ENCODE measurements at places on chromosomes 7 and 10.

DNA sequence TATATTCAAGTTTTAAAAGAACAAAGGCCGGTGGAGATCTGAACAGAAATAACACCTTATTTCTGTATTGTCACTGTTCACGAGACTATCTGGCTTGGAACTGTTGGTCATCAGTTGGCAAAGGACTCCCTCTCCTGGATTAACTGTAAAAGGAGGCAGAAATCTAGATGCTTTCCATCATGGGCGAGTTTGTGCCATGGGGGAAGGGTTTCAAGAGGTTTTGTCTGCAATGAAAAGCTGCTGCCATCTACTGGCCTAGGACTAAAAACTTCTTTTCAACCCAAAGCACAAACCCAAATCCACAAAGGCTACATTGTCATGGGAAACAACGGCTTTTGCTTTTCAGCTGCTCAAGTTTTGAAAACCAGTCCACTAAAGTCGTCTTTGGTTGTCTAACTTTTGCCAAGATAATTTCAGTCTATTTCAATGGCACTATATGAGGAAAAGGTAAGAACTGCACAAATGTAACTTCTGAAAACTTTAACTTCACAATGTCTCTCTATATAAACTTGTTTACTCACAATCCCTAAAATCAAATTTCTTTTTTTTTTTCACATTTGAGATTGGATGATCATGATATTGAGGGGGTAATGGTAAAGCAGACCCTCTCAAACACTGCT lies 196.8 kb downstream of the SKAP2 start:
- peak; percentile 1 for DNase-seq

- DNase-seq = no peak
Measured at GRCh38 chr10:48538611-48539010, 66.3 kb downstream of the ARHGAP22 start.

- DNase-seq = no peak
Measured at GRCh38 chr7:34452363-34452762, 205.7 kb upstream of the NPSR1 start.

DNA sequence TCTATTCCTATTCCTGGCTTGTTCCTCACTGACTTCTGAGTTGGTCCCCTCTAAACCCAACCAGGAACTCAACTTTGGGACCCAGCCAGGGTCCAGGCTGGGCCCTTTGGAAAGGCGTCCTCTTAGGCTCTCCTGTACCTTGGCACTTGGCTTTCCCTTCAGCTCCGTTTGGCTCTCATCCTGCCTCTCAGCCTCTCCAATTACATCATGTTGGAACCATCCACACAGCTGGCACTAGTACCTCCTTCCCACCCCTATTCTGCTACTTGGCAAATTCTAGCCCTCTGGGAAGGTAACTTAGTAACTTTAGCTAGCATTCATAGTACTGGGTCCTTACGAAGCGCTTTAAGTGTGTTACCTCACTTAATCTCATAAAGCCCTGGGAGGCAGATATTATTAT lies 205.3 kb upstream of the HABP2 start:
- DNase-seq = no peak

- DNase-seq = no peak
Measured at GRCh38 chr10:52258799-52259425, 55.2 kb upstream of the DKK1 start.

GRCh38 chr7:30321089-30321881 lies 36.9 kb downstream of the ZNRF2 start:
- no peak for DNase-seq

GRCh38 chr10:127283017-127283416 lies 86.6 kb upstream of the INSYN2A start:
- no peak for DNase-seq

DNA sequence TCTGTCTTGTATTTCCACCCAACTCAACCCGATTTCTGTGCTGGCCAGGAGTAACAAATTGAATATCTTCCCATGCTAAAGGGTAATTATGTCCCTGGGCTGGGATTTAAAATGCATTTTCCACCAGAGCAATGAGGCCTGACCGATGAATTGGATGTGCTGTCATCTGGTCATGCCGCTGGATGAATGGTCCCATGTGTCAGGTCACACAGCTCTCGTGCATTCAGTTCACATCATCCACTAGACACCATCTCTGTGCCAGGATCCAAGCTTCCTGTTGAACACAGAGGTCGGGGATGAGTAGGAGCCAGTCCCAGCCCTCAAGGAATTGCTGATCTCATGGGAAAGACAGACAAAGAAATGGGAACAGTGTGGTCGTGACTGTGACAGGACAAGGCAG lies 200.8 kb downstream of the ADRA2A start:
- DNase-seq = no peak

GRCh38 chr7:2051707-2052656 lies 180.8 kb downstream of the MAD1L1 start:
- no peak for DNase-seq

- DNase-seq = no peak
Measured at GRCh38 chr7:15686295-15686956, at the start of gene MEOX2. TSS of gene MEOX2 (minus strand) at chr7:15686683. CDS start at chr7:15686402, 281 bp downstream.

DNA sequence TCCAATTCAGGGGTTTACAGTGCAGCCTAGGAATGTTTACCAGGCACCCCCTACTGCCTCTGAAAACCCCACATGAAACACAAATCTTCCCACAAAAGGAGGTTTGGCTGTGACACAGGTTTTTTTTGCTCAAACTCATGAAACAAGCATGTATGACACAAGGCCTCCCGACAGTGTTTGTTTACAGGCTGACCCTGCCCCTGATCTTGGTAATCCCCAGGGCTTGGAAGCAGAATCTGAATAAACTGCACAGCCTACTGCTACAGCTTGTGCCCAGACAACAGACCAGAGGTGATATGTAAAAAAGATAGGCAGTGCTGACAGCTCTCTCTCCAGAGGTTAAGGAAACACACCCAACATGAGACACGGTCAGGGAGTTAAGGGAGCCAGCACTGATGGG lies 184.2 kb downstream of the KMT2E start:
- no peak for DNase-seq

- no peak for DNase-seq
Measured at GRCh38 chr10:31867646-31868045, 61.0 kb downstream of the ARHGAP12 start.

DNA sequence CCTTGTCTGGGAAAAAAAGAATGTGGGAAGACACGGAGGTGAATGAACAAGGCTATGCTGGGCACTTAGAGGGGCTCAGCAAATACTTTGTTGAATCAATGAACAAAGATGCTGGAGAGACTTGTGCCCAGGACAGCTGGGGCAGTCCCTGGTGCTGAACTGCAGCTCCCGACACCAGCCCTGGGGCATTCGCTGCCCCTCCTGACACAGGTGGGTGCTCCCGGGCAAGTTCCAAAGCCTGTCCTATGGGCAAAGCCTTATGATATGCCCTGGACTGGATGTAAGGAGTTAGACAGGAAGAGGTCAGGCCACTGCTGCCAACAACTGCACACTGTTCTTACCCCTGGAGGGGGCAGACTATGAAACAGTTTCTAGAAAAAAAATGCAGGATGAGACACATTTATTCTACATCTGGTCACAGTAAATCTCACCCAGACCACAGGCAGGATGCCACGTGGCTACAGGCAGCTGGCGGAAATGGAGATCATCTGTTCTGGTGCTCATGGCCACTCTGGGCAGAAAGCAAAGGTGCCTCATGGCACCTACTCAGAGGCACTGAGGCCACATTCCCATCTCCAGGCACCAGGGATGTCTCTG lies 21.9 kb upstream of the FRAT2 start:
- DNase-seq = no peak

DNA sequence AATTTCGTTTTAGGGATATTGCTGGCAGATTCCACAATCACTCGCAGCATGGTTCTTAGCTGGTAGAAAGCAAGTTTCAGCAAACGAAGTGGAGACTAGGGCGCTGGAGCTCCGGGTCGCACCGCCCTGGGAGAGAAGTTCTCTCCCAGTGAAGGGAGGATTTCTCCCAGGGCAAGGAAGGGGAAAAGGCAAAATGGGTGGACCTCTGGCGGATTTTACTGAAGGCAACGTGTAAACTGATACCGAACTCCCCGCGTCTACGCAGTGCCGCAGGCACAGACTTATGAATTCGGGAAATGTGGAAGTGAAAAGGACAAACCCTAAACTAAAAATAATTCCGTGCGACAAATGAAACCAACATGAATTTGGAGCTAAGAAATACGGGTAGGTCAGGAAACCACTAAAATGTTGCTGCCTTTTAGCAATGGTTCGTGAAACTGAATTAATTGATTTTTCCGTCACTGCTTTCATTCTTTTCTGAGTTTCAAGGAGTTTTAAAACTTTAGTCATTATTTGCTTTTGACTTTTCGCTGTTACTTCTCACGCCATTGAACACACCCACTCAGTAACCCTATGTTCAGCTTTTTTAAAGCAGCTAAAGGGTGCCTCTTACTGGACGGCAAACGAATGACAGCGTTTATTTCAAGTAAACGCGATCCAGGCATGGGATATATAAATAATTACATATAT lies at the start of gene MYOF:
Gene MYOF, minus strand, starts transcription at position 190 of the 690 bp plus-strand sequence. Its CDS starts 140 bp downstream, at position 50.
- peak; percentile 2 for DNase-seq

DNA sequence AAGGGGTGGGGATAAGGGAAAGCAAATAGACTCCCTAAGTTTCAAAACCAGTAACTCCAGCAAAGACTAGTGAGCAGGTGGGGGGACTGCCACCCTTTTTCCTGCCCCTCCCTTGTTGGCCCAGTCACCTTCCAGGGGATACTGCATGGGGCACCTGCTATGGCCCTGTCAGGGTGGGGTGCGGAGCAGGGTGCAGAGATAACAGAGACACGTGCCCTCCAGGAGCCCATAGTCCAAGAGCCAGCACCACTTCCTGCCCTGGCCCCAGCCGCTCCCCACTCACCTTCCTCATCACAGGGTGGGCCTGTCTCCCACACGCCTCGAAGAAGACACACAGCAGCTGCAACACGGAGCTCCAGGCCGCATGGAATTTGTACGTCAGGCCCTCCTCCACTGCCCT lies 20.6 kb downstream of the RRP12 start:
- DNase-seq = no peak

- DNase-seq = no peak
Measured at GRCh38 chr10:94524146-94524545, 21.4 kb upstream of the HELLS start.

DNA sequence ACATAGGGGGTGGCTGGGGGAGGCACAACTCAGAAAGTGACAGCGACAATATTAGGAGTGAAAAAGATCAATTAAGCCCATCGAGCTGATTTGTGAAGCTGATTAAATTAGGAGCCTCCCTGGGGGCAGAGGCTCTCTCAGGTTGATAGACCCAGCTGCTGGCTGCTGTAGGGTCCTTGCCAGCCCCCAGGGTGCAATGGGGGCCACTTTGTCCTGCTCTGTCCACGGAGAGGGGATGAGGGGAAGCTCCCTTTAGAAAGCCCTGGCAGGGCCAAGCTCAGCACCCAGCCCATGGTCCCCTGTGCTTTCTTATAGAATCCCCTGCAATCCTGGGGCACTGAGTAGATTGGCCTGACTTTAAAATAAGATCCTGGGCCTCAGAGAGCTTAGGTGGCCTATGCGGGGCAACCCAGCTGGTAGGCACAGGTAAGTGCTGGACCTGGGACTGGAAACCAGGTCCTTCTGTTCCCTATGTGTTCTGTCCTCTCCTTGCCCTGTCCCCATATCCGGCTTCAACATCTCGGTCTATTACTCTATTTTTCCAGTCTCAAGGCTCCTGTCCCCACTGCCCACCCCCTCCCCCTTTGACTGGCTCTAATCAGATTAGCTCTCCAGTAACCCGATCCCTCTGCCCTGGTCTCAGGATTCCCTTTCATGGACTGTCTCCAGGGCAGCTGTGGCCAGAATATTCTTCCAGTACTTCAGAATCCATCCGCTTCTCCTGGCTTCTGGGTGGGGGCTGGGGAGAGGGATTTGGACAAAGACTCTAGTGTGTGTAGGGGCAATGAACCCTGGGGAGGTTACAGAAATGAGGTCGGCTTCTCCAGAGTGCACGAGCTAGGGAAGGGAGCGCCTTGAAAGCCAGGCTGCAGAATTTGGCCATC lies 259.6 kb downstream of the RPS24 start:
- DNase-seq = no peak

GRCh38 chr10:98899018-98899417 lies 336.6 kb downstream of the HPSE2 start:
- no peak for DNase-seq

- DNase-seq = no peak
Measured at GRCh38 chr10:124122211-124122610, 28.8 kb upstream of the CHST15 start.

DNA sequence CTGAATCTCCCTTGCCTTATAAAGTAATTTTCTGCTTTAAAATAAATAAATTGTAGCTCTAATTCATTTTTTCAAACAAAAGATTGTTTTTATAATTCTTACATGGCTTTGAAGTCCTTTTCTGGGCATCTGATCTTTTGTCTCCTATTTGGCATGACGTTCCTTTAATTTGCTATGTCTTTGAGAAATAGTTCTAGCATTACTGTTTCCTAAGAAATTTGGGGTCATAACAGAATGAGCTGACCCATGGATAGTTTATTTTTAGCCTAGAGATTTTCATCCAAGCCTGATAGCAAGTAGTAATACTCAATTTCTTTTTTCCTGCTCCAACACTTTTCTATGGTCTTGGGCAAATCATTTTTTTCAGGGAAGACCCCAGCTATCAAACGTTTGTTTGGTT lies 31.4 kb downstream of the CCDC71L start:
- DNase-seq = no peak

- no peak for DNase-seq
Measured at GRCh38 chr7:96183163-96183670, 138.7 kb downstream of the SLC25A13 start.

DNA sequence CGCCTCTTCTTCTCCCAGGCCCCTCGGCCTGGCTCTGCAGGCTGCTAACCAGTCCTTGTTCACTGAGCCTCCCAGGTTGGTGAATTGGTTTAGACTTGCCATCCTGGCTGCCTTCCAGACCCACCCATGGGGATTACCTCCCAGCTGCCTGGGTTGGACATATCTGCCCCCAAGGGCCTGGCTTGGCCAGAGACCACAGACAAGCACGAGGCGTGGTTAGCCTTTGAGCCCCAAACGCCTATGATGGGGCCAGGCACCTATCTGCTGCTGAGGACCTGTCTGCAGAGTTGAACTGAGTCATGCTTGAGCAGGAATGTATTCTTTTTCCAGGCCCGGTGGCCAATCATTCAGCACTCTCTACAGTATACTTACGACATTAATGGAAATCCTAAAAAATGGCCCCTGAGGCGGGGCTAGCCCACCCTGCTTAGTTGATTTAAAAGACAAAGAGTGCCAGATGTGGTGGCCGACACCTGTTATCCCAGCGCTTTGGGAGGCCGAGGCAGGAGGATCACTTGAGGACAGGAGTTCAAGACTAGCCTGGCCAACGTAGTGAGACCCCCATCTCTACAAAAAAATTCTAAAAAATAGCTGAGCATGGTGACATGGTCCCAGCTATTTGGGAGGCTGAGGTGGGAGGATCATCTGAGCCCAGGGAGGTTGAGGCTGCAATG lies 361.5 kb downstream of the FRMD4A start:
- DNase-seq = no peak

DNA sequence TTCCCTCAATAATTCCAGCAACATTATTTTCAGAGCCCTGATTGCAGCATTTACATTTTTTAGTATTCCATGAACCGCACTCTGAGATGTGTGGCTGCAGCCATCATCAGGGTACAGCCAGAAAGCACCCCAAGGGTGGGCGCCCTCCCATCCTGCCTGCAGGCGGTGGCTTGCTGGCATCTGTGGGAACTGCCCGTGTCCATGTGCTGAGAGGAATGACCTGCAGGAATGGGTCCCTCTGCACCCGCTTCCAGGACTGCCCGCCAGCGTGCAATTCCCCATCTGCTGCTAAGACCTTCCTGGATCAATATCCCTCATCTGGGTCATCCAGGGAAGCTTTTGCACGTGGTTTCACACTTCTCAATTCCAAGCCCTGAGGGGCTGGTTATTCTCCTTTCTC lies 32.8 kb upstream of the NUB1 start:
- no peak for DNase-seq

All from activated naive CD4-positive, alpha-beta T cell (primary cell).